ENCODE measurements at places on chromosomes 4 and X.

- no peak for DNase-seq
Observed at GRCh38 chr4:78024576-78025091, 32.5 kb upstream of the FRAS1 start.

- no peak for DNase-seq
Observed at GRCh38 chrX:23623797-23624196, 43.5 kb upstream of the PRDX4 start.

GRCh38 chr4:101987623-101988243 lies 197.2 kb downstream of the BANK1 start:
- no peak for DNase-seq

DNA sequence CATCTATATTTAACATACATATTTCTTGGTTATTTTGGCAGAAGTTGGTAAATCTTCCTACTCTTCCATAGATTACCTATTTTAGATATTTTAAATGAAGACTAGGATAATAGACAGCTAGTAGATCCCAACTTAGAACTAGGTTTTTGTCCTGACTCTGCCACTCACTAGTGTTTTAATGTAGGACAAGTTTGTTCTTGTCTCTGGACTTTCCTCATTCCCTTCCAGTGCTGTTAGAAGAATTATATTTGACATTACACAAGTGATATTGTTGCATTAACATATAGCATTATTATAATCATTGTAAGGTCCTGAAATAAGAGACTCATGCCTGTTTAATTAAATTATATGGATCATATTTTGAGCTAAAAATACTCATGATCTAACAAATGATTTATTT lies 24.1 kb upstream of the ALB start:
- DNase-seq: no peak

DNA sequence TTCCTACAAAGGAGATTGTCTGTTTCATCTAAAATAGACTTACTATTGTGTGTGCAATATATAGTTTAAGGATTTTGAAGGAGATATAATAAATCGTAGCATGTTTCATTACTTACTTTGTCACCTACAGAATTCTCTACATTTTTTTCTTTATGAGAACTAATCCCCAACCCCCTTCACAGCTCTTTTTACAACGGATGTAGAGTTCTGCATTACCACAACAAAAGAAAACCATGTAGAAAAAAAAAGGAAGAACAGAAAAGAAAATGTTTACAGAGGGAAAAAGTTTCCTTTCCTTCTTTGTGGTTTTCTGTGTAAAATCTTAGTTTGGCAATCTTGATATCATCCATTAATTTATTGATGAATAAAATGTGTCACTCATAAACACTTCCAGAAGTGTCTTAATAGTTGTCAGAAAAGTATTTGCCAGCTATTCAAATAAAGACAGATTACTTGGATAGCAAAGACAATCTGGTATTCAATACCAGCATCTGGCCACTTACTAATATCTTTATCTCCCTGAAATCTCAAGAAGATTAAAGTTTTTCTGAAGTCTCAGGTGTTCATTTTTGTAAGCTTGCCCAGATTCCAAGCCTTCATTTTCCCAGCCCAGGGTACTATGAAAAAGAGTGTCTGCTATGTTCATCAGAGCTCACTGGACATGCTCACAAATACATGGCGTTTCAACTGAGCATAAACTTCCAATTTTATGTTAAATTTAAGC lies 806.8 kb downstream of the PCDH19 start:
- DNase-seq: no peak

DNA sequence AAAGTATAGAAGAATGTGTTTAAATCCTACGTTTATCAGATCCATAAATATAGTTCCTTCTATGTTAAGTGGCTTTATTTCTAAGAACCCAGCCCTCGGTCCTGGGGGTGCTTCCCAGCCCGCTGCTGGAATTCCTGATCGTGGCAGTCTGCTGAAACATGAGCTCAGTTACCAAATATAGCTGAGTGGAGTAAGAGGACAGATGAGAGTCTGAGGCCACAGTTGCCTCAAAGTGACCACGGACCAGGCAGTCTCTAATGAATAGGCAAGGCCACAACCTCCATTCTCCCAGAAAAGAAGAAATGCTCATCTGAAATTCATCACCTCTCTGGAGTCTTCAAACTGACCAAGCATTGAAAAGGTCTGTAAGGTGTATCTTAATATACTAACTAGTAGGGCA lies at the start of gene PALLD:
TSS of gene PALLD (plus strand) at position 219 of the 400 bp plus-strand sequence.
- no peak for DNase-seq

- DNase-seq: no peak
Observed at GRCh38 chrX:154435171-154435733, 1.7 kb upstream of the GDI1 start.

DNA sequence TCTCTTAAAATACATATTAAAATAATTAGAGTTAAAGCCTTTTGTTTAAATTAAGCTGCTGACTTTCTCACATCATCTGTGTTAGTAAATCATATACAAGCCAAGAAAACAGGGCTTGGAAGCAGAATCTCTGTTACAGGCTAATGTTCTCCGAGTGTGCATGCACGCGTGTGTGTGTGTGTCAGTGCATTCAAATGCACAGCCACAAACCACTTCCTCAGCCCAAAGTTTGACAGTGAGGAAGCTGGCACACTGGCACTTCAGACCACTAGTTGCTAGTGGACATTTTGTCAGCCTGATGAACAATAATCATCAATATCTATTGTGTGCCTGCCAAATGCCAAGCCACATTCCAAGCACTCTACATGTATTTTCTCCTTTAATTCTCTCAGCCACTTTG lies 5.6 kb downstream of the MAOB start:
- no peak for DNase-seq

GRCh38 chrX:47960406-47960805 lies 43.4 kb downstream of the ZNF182 start:
- DNase-seq: no peak

DNA sequence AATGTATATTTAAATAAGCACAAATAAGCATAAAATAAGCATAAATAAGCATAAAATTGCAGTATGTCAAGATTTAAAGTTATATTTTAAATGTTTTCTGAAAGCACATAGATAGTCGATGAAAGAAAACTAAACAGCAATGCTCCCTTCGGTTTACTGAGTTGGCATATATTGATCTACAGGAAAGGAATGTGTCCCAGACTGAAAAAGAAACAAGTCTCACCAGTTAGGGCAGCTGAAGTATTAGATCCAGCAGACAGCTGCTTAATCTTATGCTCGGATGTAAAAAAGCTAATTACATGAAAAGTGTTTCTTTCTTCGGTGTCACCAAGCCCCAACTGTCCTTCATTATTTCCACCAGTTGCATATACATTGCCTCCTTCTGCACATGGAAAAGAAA lies 8.7 kb downstream of the RPGR start:
- DNase-seq: no peak

DNA sequence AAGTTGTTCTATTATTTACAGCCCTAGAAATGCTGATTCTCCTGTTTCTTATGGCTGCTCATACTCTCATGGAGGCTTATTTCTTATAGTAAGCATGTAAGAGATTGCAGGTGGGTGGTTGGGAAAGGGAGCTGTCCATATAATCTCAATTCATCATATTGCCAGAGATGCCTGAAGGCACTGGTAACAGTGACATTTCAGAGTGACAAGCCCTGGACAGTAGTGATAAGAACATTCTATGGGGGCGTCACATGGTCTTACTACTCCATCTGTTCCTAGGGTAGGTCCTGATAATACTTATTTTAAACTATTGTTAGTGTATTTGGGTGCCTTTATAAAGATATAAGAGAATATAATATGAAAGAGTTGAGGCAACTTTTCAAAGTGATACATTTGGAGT lies 171.5 kb downstream of the CFAP299 start:
- DNase-seq: no peak

- no peak for DNase-seq
Observed at GRCh38 chrX:44828008-44828605, 15.7 kb upstream of the DUSP21 start.

GRCh38 chr4:160498211-160498610 lies 1395.3 kb downstream of the RAPGEF2 start:
- DNase-seq: no peak

DNA sequence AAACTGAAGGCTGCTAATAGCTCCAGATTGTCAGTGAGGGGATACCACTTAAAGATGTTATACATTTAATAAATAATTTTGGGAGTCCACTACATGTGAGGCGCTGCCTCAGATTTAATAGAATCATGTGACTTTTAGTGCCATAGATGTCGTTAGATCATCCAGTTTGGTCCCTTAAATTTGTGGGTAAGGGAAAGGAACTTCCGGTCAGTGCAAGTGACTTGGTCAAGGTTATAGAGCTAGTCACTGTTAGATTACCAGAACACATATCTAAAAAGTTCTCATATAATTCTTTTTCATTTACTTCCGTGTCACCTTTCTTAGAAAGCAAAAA lies 529 bp upstream of the UBA6 start:
- no peak for DNase-seq

- no peak for DNase-seq
Observed at GRCh38 chrX:154040307-154040756, 20.6 kb upstream of the IRAK1 start.

GRCh38 chr4:157889788-157890187 lies 283.0 kb downstream of the GASK1B start:
- no peak for DNase-seq

Measured in stimulated activated CD8-positive, alpha-beta memory T cell treated with anti-CD3 and anti-CD28 coated beads, Interleukin-7, amount 100 ng/mL, for 1 hour (primary cell).